ENCODE measurements at places on chromosomes 2 and 18.

GRCh38 chr2:71082402-71083252 lies 14.2 kb downstream of the NAGK start:
- DNase-seq: no peak

DNA sequence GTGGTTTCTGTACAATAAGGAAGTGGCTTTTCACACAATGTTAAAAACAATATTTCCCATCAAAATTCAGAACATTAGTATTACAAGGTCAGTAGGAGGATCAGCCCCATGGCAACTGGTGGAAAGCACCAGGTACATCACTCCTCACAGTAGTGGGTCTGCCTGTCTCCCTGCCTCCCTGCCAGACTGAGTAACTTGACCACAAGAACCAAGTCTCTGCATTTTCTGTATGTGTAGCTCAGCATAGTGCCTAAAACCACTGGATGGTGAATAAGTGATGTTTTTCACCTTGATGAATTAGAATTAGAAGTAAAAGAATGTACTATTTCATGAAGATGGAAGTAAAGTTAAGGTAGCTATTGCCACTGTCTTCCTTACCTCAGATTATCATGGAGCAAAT lies 4.1 kb upstream of the WDR7 start:
- no peak for DNase-seq

GRCh38 chr2:200467806-200468681 lies 41.8 kb downstream of the KCTD18 start:
- no peak for DNase-seq

GRCh38 chr2:134320930-134321329 lies 67.1 kb downstream of the MGAT5 start:
- no peak for DNase-seq

DNA sequence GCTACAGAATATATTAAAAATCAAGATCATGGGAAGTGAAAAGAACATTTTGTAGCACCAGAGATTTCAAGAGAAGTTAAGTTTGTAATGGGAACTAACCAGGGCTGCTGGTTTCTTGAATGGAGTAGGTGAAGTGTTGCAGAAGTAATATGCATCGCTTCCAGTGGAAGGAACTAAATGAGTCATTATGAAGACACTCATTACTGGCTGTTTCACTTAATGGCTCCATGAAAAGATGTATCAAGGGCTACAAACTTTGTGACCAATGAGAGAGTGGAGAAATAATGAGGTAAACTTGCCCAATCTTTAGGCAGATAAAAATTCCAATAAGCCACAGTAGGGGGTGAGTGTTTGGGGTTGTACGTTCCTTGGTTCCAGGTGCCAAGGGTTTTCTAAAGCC lies 380.4 kb upstream of the POU3F3 start:
- DNase-seq: no peak

- no peak for DNase-seq
Measured at GRCh38 chr18:23307567-23308295, 145.4 kb upstream of the RIOK3 start.

DNA sequence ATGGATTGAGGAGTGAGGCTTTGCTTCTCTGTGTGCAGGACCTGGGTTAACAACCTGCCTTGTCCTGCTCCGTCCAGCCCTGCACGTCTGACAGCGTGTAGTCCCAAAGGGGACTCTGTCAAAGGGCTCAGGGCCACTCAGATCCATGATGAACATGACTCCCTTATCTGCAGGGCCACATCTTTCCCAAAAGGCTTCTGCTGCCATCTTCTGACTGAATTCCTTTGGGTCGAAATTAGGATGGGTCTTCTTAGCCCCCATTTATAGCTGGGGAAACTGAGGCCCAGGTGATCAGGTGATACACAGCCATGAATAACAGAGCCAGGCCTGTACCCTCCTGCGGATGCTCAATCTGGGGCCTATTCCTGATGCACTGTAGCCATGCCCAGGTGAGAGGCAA lies 109.2 kb downstream of the CELF4 start:
- DNase-seq: no peak
